ENCODE measurements at places on chromosomes 4 and X.

DNA sequence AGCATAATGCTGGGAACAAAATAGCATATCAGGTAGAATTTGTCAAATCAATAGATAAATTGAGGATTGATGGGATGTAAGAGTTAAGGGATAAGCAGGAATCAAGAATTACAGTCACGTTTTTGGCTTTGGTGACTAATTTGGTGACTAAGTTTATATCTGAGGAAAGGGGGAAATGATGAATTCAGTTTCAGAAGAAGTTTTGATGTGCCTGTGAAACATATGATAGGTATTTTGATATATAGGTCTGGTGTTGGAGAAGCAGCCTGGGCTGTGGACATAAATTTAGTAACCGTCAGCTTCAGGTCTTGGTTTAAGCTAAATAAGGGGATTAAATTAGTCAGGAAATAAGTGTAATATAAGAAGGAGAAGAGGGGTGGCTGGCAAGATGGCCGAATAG lies 79.0 kb upstream of the EDA2R start:
- no peak for DNase-seq

DNA sequence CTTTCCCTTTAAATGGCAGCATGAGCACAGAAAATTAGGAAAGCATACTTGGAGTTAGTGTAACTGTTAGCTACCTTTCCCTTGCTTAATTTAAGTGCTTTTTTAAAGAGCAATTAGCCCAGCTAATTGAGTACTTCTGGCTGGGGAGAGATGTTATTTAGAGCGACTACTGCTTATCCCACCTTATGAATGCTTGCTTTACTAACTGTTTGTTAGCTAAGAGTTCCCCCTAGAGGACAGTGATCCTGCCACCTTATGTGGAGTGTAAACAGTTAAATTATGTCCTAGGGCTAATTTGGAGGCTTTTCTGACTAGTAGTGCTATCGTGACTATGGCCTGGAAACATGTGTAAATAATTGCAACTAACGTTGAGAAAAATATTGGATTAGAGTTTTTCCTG lies 909.4 kb downstream of the FSTL5 start:
- DNase-seq, result no peak

- no peak for DNase-seq
These were observed 55.9 kb downstream of the STOX2 start for GRCh38 chr4:183960962-183961541.

DNA sequence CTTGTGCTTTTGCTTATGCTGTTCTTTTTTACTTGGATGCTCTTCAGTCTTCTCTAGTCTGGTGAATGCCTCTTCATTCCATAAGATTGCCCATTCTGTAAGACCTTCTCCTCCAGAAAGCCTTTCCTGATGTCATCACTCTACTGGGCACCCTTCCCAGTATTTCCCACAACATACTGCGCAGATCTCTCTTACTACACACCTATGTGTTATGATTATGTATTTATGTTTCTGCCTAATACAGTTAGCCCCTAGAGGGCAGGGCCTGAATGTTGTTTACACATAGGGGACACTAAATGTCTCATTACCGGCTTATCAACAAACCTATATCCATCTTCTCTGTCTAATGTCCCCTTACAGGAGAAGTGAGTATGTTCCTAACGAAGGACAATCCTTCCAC lies 21.1 kb downstream of the AIFM1 start:
- DNase-seq, result no peak

GRCh38 chrX:107442914-107443527 lies 6.4 kb upstream of the FRMPD3 start:
- no peak for DNase-seq

GRCh38 chr4:61527888-61528287 lies 327.8 kb downstream of the ADGRL3 start:
- no peak for DNase-seq

GRCh38 chr4:7194251-7195140 lies 2.2 kb downstream of the SORCS2 start:
- DNase-seq, result no peak

- no peak for DNase-seq
These were observed 4.3 kb upstream of the HAUS7 start for GRCh38 chrX:153474718-153475117.

- no peak for DNase-seq
These were observed 28.9 kb upstream of the TLL1 start for GRCh38 chr4:165844161-165844560.

- DNase-seq, result no peak
These were observed 150.4 kb upstream of the NOCT start for GRCh38 chr4:138864961-138865720.

- no peak for DNase-seq
These were observed 285.4 kb upstream of the ARSJ start for GRCh38 chr4:114264877-114265291.

GRCh38 chrX:70331161-70331560 lies 41.3 kb downstream of the KIF4A start:
- no peak for DNase-seq

GRCh38 chr4:169311643-169312365 lies 41.0 kb upstream of the SH3RF1 start:
- DNase-seq, result no peak

DNA sequence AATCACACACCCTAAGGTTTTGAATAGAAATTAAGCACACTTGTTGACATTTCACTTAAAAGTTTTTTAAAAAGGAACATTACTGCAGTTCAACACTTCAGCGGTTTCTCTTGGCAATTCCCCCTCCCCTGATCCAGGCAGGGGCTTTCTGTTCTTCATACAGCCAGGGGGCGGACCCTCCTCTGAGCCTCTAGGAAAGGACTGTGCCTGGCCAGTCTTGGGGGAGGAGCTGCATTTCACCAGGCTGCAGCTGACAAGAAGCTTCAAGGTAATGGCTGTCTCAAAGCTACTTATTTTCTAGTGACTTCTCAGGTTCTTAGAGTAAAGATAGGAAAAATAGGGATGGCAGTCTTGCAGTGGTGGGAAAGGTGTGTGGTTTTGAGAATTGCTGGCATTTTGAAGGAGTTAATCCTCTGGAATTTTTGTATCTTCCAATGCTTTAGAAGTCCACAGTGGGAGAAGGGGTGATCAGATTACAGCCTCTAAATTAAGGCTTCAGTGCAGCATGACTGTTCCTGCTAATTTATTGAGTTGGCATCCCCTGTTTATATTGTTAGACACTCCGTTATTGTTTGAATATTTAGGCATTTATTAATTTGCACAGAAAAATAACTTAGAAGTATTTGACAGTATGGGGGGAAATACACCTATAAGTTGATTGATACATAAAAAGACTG lies 33.5 kb downstream of the PWWP3B start:
- DNase-seq, result no peak

GRCh38 chr4:1130316-1131186 lies 17.2 kb upstream of the RNF212 start:
- DNase-seq, result peak; percentile 57

GRCh38 chrX:27598312-27598711 lies 8.2 kb downstream of the DCAF8L2 start:
- DNase-seq, result no peak

GRCh38 chrX:121858867-121859647 lies 811.6 kb downstream of the GLUD2 start:
- DNase-seq, result no peak

DNA sequence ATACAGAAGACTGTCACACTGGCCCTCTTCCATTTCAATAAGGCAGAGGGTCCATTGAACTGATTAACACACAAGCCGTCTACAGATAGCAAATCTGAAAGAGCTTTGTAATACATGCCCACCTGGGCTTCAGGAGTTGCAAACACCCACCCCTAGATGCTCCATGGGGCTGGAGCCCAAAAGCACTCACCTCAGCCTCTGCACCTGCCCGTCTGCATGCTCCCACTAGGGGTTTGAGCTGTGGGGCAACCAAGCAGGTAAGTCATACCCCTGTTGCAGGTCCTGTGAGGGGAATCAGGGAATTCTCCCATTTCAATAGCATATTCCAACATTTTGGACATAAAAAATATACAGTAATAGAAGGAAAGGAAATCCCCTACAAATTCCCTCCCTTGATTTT lies 243.0 kb upstream of the KCNIP4 start:
- no peak for DNase-seq

GRCh38 chr4:37879365-37879764 lies 11.5 kb upstream of the TBC1D1 start:
- no peak for DNase-seq

DNA sequence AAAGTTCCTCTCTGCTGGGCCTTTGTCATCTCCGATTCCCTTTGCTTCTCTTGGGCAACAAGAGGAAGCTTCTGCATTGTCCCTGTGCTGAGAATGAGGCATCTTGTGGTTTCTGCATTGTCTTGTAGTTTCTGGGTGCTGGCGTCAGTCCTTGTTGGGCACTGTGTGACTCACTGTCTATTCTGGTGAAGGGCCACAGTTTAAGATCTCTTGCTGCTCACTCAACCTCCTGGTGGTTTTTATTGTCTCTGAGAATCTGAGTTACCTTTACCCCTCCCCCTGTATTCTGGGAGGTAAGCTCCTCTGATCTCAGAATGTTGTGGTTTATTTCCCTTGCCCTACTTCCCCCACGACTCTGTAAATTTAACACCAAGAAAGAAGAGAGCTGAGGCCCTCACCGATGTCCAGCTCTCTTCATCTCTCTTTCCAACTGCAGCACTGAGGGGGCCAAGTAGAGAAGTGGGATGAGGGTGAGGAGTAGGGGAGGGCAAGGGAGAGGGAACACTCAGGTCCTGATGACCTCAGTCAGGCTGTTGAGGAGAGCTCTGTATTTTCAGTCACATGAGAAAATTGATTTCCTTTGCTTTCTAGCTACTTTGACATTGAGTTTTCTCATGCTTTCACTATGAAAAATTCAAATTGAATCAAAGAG lies 441.6 kb upstream of the PITX2 start:
- DNase-seq, result no peak

- no peak for DNase-seq
These were observed 642 bp downstream of the HMGN5 start for GRCh38 chrX:81201071-81201470.

- no peak for DNase-seq
These were observed 349.2 kb downstream of the IQCM start for GRCh38 chr4:149466446-149466845.

DNA sequence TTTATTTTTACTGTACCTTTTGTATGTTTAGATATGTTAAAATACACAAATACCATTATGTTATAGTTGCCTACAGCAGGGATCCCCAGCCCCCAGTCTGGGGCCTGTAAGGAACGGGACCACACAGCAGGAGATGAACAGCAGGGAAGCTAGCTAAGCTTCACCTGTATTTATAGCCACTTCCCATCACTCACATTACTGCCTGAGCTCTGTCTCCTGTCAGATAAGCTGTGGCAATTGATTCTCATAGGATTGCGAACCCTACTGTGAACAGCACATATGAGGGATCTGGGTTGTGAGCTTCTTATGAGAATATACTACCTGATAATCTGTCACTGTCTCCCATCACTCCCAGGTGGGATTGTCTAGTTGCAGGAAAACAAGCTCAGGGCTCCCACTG lies 73.9 kb downstream of the BMPR1B start:
- no peak for DNase-seq

- DNase-seq, result no peak
These were observed 106.7 kb downstream of the ARHGAP6 start for GRCh38 chrX:11558972-11559371.

DNA sequence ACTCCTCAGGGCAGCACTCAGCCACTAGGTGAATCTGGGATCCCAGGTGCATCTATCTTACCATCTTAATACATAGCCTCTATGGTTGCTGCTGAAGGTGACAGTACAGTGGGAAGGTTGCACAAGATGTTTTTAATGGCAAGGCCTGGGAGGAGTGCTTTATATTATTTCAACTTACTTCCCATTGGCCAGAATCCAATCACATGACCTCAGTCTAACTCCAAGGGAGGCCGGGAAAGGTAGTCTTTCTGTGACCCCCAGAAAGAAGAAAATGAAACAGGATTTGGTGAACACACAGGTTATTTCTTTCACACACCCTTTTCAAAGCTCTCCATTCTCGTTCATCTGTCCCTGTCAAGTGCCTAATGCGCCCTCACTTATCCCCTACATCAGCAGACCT lies 189.1 kb upstream of the ATP6AP2 start:
- DNase-seq, result no peak

DNA sequence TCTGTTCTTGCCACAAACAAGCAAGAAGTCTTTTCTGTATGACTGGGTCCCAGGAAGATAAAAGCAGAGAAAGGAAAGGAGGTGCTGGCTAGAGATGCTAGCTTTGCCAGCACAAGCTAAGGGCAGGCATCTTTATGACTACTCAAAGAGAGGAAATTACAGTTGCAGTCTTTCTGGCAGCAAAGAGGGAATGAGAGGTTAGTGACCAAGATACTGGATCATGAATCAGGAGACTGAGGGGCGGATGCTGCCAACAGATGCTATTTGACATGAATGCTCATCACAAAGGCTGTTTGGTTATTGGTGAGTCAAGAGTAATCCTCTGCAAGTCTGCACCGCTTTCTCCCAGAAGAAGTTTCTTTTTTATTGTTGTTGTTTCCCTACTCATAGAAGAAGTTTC lies 5.5 kb upstream of the XIAP start:
- no peak for DNase-seq

DNA sequence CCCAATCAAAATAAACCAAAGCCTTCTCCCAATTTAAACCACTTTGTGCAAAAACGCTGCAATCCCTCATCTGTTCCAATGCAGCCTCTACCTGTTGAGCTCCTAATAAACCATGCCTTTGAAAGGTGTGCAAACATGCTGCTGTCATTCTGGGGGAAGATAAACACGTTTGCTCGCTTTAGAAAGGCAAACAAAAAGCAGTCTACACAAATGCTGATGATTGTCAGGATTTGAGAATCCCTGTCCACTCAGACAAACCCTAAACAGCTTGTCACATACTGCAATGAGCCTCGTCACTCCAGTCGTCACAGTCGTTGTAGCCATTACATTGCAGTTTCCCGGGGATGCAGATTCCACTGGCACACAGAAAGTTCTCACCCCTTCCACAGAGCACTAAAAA lies 145.2 kb downstream of the CORIN start:
- no peak for DNase-seq

DNA sequence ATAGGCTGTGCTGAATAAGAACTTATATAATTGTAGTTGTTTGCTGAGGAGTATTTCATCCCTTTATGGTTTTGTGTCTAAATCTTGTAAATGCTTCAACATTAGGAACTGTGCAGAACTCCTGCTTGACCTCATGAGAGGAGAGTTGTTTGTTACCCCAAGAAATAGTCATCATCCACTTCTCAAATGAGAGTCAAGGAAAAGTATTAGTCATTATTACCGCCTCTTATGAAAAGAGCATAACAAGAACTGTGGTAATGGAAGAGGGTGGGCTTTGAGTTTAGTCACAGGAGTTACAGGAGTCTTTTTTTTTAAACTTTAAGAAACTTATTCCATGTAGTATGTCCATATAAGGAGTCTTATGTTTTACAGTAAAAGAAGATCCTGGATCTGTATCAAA lies 132.9 kb downstream of the RAP1GDS1 start:
- no peak for DNase-seq

DNA sequence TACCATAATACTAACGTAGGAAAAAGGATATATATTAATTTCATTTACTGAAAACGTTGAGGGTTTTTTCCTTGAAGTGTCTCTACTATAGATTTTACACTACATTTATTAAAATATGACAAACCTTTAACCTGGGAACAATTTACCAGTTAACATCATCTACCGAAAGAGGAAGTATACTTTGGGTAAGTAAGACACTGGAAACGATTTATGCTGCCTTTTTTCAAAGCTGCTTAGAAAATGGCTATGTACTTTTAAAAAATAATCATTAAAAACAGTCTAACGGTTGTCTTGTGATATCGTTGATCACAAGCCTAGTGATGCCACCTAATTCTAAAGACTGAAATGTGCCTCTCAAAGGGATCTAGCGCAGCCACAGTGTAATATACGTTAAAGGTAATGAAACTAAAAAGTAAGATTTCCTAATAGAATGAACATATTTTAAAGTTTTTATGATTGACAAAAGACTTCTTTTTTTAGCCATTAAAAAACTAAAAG lies 50.4 kb downstream of the STX18 start:
- no peak for DNase-seq

GRCh38 chr4:183552274-183553146 lies 47.7 kb downstream of the ING2 start:
- no peak for DNase-seq
